ENCODE measurements at places on chromosomes 5 and 9.

GRCh38 chr9:12695474-12695873 is 2.3 kb downstream of the TYRP1 start:
- no peak for DNase-seq

DNA sequence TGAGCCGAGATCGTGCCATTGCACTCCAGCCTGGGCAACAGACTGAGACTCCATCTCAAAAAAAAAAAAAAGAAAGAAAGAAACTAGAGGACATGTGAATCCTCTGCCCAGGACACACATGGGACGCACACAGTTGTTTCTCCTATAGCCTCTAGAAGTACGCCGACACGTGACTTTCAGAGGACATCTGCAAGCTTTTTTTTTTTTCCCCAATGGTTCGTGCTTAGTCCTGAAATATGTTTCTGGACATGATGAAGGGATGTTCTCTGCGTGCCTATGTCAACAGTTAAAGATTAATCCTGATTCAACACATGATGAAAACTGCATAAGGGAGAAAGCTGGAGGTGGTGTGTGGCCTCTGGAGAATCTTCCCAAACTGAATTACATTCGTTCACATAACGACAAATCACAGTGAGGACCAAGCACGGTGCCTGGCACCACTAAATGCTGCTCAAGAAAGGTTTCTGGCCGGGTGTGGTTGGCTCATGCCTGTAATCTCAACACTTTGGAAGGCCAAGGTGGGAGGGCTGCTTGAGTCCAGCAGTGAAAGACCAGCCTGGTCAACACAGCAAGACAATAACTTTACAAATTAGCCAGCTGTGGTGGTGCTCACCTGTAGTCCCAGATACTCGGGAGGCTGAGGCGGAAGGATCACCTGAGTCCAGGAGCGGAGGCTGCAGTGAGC is 9.8 kb downstream of the COL23A1 start:
- DNase-seq, result no peak

DNA sequence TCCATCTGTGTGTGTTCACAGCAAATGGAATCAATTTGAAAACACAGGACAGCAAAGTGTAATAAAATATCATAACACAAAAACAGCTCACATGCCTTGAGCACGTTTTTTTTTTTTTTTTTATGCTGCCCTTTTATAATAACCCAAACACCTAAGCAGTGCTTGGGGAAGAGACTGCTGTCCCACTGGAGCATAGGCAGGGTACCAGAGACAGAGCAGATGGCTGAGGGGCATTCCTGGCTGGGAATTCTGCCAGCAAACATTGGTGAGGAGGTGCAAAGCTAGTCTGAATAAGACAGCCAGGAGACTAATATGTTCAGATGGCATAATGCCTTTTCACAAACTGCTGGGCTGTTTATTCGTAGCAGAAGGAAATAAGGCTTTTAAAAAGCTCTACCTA is 58.1 kb upstream of the SV2C start:
- DNase-seq, result no peak

DNA sequence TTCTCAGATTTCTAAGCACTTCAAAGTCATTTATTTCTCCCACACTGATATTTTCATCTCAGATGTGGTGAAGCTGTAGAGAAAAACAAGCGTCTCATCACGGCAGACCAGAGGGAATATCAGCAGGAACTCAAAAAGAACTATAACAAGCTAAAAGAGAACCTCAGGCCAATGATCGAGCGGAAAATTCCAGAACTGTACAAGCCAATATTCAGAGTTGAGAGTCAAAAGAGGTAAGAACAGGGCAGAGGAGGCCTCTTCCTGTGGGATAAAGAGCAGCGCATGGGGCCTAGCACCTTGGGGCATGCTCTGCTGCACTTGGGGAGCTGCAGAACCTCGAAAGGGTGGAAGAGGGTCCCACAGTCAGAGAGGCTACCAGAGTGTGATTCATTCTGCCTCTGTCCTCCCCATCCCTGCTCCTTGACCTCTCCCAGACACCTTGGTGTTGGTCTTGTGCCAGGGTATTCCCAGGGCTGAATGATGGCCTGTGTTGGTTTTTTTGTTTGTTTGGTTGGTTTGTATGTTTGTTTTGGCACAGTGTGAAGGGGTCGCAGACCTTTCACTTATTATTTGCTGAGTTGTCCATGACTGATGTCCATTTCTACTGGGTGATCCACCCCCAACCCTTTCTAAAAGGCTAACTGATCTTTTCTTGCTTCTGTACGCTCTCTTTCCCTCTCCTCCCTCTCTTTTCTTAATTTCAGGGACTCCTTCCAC is 248.9 kb downstream of the DOCK8 start:
- DNase-seq, result no peak

- no peak for DNase-seq
Measured at GRCh38 chr9:101479338-101480030, 43.9 kb upstream of the ALDOB start.

GRCh38 chr5:81972492-81972783 is 615 bp downstream of the ATG10 start:
- no peak for DNase-seq

DNA sequence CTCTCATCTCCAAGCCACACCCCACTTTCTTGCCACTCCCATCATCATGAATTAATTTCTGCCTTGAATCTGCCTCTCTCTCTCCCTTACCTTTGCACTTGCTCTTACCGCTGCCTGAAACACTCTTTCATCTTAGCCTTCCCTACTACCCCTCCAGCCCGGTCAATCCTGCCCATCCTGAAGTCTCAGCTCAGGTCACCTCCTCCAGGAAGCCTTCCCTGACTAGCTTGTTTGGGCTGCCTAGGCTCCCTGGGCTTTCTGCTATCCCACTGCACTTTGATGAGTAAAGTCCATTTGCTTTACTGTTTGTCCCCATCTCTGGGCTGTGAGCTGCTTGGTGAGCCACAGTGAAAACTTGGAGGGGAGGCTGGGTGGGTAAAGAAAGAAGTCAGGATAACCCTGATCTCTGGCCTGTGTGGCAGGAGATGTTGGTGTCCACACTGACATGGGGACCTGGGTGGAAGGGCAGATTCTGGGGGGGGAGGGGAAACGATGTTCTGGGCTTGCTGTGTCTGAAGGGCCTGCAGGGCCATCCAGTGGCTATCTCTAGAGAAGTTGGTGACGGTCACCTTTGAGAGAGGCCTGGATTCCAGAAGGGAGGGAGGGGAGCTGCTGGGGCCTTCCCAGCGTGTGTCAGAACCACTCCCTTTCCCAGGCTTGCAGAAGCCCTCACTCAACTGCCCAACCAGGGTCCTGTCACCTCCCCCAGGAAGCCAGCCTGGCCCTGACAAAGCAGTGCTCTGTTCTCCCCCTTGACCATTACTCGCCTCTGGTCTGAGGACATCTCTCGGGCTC is 75.0 kb upstream of the DAB2IP start:
- no peak for DNase-seq

DNA sequence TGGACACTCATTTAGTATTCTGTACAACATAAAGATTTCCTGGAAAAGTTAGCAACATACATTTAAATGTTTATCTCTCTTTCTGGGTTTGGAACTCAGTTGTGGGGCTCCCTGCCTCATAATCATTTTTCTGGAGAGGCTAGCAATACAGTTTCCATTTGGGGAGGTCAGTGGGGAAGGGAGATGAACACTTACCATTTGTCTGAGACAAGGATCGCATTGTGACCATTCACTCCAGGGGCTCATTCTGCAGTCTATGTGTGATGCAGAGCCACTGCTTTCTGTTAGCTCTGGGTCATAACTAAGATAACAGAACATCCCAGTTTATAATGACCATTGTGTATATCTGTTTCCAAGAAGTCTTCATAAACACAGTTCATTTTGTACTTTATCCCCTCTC is 22.4 kb downstream of the C9 start:
- DNase-seq, result no peak

DNA sequence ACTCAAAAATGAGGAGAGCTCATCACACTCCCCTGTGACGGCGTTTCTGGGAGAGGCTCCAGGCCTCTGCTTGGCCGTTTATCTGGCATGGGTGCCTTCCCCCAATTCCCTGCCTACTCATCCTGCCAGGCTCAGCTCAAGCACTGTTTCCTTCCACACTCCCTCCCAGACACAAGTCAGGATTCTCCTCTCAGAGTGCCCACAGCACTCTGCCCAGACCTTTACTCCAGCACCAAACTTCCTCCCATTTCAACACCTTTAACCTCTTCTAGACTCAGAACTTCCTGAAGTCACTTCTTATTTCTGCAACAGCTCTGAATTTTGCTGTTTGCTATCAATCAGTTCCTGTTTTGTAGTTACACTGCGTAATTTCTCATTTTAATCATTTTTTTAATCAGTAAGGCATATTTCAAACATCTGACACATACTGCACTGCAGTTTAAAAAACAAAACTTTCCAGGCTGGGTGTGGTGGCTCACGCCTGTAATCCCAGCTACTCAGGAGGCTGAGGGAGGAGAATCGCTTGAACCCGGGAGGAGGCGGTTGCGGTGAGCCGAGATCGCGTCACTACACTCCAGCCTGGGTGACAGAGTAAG is 16.0 kb downstream of the TRMO start:
- no peak for DNase-seq

- no peak for DNase-seq
Measured at GRCh38 chr5:20055301-20055700, 67.3 kb upstream of the CDH18 start.

GRCh38 chr9:93187047-93187446 is 3.1 kb downstream of the WNK2 start:
- DNase-seq, result no peak

- DNase-seq, result no peak
Measured at GRCh38 chr5:14471507-14471906, 110.1 kb upstream of the OTULINL start.

DNA sequence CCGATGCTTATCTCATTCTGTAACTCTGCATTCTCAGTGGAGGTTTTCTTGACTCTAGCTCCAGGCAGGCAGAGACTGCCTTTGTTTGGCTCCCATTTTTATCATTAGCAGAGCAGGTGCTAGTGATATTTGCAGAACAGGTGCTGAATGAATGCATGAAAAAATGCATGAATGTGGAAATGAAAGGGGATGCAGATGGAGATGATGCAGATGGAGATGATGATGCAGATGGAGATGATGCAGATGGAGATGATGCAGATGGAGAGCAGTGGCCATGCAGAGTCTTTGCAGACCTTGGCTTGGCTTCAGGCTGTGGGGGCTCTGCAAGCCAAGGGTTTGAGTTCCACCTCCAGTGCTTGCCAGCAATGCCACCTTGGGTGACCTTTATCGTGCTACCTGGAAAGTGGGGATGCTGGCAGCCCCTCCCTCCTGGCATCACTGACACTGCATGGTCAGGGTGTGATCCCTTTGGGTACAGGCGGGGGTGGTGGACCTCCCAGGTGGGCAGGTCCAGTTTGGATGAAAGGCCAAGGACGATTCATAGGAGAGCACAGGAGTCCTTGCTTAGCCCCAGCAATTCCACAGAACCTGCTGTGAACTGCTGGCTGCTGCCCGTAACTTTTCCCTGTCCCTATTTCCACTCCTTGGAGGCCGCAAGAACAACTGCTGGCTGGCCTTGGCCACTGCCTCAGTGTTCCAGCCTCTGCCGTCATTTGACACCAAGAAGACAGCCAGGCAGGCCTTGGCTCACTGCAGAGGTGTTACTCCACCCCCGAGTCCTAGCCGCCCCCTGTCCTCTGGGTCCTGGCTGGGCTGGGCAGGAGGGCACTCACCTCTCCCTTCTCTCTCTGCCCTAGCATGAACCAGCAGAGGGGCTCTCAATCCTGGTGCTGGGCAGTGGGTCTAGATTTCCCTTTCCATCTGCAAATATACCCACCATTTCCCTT is 33.0 kb downstream of the ERGIC1 start:
- no peak for DNase-seq

- no peak for DNase-seq
Measured at GRCh38 chr5:157352756-157353340, 86.9 kb downstream of the CYFIP2 start.

DNA sequence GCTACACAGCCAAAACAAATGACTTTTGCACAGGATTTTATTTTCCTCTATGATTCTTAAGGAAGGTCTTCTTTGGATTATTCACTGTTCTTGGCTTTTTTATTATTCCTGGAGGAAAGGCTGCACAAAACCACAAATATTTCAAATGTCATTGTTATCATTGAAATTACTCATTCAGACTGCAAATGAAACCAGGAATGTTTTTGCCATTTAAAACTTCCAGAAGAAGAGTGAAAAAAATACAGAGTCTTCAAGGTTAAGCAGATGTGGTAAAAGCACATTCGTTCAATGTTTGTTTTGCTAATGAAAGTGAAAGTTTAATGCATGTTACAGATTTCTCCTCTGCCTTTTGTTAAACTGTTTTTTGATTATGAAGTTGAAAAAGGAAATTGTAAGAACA is 238.2 kb downstream of the TLE4 start:
- DNase-seq, result no peak

DNA sequence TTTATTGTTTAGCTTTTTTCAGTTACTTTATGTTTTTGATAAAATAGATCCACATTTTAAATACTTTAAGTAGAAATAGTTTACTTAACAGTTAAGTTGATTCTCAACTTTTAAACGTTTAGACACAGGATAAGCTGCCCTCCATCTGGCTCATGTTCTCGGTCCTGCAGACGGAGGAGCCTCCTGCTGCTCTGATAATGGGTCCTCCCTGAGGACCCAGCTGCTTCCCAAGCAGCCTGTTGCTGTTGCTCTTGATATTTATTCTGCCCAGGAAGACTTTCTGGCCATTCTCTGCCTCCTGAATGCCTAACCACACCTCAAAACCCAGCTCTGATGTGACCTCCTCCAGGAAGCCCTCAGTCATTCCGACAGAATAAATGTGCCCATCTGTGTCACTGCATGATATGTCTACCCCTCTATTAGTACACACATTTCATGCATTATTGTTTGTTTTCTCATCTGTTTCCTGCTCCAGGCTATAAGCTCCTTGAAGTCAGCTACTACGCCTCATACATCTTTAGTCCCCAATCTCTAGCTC is 267.2 kb upstream of the MSX2 start:
- DNase-seq, result no peak

- DNase-seq, result no peak
Measured at GRCh38 chr5:62328772-62329491, 22.9 kb downstream of the KIF2A start.

GRCh38 chr5:178327931-178328711 is 95.5 kb upstream of the PHYKPL start:
- DNase-seq, result no peak

GRCh38 chr5:145811834-145812625 is 23.1 kb downstream of the PRELID2 start:
- DNase-seq, result peak; percentile 12

DNA sequence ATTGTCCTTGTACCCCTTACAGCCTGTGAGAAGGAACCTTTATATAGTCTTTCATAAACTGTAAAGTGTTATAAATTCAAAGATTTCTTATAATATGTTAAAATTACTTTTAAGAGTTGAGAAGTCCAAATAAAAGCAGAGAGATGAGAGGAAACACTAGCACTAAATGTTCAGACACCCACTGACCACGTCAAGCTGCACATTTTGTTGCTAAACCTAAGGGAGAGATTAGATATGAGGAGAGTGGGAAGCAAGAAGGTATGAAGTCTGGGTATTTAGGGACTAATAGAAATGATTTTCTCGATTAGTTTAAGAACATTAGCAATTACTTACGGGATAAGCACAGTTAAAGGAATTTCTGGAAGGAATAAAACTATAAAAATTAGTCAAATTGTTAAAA is 506.9 kb downstream of the RAB3C start:
- no peak for DNase-seq

- peak; percentile 39 for DNase-seq
Measured at GRCh38 chr5:17808566-17808965, 174.3 kb downstream of the TAF11L14 start.

All from hippocampal formation (tissue), 2 donors.